Nephron progenitor cell (in vitro differentiated cells): ENCODE measurements at places on chromosomes 12 and 14.

DNA sequence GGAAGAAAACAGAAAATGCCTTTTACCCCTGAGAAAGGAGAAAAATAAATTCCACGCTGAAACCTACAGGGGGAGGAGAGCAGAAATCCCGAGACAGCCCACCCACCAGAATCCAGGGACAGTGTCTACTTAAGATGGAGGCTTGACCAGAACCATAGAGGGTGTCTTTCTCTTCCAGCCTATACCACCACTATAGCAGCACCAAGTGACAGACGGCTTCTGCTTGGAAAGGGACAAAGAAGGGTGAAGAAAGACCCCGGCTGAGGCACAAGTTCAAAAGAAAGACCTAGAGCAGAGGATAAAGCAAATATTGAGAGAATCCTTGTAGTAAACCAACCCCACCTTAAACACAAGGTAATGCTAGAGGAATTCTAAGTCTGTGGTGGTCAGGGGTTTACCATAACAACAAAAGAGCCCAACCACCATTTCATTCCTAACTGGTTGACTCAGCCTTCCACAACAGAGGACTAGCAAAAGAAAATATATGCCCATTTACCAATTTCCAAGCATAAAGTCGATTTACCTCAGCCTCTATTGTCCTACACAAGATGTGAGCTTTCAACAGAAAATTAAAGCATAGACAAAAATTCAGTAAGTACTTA is 105.3 kb upstream of the FOXG1 start:
- DNase-seq = no peak

DNA sequence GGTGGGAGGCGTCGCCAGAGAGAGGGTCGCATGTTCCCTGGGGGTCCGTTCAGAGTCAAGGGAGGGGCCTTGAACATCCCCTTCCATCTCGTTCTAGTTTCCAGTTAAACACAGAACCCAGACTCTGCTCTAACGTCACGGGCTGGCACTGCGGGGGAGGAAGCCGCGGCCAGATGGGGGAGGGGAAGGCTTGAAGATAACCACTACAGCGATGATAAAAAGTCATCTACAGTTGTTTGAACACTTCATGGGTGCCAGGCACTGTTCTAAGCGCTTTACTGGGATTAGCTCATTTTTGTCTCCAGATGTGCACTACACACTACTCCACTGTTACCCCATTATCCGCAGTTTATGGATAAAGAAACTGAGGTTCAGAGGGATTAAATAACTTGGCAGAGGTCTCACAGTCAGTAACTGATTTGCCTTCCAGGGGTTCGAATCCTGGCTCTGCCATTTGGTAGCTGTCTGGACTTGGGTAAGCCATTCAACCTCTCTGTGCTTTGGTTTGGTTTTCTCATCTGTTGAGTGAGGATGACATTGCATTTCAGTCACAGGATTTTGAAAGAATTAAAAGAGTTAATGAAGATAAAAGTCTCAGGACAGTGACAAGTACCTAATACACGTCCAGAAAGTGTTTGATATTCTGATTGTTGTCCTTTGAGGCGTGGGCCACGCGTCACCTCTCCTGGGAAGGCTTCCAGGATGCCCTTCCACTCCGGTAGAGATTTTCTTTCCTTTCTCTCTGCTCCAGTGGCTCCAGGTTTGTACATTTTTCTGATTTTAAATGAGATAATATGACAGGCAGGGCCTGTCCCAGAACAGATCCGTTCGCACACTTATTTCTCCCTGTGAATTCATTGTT is 798 bp upstream of the RASAL1 start:
- no peak for DNase-seq

DNA sequence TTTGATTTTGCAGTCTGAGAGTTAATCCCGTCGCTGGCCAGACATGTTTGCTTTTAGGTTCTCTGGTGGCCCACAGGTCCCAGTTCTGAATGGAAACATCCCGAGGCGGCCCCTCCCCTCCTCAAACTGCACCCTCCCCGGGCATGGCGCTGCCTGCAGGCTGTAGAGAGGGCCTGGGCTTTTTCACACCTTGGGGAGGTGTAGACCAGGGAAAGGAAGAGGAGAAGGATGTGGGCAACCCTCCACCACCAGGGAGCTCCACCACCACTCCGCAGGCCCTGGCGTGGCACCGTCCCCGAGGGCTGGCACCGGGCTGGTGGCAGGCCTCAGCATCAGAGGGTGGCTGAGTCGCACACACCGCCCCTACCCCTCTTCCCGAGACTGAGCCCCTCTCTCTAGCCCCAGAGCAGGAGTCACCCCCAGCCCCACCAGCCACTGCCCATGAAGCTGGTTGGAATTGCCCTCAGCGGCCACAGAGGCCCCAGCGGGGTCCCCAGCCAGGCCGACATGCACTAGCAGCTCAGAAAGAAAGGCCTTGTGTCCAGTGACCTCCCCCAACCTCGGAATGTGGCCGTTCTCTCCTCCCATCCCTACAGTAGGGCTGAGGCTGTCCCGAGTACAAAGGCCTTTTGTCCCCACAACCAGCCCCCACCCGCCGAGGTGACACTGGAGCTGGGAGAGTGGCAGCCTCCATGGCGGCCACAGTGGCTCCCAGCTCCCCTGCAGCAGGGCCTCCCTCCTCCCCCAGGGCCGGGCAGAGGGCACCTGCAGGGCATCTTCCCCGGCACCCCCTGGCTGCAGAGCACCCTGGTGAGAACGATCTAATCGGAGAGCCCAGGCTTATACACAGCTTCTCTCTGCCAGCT is 23.5 kb upstream of the INF2 start:
- peak; percentile 62 for DNase-seq

DNA sequence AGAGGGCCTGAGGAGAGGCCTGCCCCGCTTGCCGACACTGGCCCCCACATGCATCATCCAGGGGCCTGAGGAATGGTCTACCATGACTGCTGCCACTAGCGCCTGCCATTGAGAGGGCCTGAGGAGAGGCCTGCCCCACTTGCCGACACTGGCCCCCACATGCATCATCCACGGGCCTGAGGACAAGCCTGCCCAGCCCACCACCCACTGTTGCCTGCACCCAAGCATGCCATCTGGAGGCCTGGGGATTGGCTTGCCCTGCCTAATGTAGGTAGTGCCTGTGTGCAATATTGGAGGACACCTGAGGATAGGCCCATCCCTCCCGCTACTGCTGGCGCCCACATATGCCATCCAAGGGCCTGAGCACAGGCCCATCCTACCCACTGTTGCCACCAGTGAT is 24.4 kb downstream of the CYP46A1 start:
- no peak for DNase-seq

- DNase-seq = no peak
Observed at GRCh38 chr14:93089521-93090269, 26.0 kb downstream of the ITPK1 start.

DNA sequence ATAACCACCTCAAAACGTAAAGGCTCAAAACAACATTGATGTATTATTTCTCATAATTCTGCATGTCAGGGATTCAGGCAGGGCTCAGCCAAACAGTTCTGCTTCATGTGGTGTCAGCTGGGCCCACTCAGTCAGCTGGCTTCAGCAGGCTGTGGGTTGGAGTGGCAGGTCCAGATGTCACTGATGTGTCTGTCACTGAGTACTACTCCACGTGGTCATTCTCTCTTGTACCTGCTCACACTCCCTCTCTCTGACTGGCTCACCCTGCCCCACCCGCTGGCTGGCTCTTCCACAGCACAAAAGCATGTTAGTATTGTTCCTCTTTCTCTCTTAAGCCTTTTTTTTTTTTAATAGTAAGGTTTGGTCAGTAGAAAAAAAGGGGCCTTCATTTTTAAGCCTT is 182.4 kb downstream of the DICER1 start:
- DNase-seq = no peak

DNA sequence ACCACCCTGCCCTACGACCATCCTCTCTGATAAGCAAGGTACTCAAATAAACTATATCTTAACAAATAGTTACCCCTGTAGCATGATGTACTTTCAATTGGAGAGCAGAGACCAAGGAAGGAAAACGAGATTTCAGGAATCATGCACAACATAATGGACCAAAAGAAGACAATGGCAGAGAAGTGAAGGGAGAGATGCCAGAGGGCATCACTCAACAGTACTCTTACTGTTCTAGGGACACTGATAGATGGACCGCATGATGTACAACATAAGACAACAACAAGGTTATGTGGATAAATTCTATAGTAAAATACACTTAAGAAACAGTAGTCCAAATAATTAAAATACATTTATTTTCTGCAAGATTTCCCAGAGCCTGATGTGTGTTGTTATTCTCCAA is 77.5 kb upstream of the IFNG-AS1 start:
- no peak for DNase-seq

DNA sequence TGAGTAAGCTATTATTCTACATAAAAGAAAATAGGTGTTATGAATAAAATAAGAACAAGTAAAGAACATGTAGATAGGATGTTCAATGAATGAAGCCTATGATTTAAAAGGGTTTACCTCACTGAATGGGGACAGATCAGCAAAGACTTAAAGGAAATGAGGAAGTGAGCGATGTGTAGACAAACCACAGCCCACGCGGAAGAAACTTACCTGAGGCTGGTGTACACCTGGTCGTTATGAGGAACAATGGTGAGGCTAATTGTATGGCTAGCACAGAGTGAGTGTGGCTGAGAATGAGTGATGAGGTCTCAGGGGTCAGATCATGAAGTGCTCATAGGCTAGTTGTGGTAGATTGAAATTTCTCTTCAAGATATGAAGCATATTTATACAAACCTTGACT is 221.7 kb downstream of the ALG10B start:
- no peak for DNase-seq

DNA sequence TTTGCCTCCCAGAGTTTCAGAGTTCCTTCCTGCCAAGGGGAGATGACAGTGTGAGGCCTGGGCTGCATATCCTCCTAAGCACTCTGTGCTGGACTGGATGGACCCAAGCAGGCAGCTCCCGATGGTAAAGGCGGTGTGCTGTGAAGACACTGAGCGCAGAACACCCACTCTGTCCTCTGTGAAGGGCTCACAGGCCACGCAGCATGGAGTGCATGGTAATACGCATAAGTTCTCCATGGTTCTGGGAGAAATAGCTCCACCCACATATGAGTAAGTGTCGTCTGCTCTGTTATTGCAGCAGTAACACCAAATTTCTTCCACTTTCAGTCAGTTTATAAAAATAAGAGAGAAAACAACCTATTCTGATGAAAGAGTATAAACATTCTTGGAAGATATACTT is 55.8 kb downstream of the TMEM30B start:
- DNase-seq = no peak

GRCh38 chr14:21405097-21405496 is 21.3 kb upstream of the SUPT16H start:
- no peak for DNase-seq

GRCh38 chr12:90013409-90013808 is 304.8 kb upstream of the ATP2B1 start:
- DNase-seq = no peak

DNA sequence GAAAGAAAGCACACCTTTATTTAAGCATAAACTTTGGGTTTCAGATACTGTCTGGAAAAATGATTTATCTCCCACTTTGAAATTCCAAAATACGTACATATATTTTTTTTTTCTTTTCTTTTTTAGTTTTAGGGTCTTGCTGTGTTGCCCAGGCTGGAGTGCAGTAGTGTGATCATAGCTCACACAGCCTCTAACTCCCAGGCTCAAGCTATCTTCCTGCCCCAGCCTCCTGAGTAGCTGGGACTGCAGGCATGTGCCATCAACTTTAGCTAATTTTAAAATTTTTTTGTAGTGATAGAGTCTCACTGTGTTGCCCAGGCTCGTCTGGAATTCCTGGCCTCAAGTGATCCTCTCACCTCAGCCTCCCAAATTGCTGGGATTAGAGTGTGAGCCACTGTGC is 45.9 kb upstream of the PAPLN start:
- DNase-seq = no peak

- DNase-seq = no peak
Observed at GRCh38 chr12:102454808-102455760, 25.3 kb downstream of the IGF1 start.

GRCh38 chr12:4026020-4026358 is 152.8 kb upstream of the PARP11 start:
- no peak for DNase-seq

- no peak for DNase-seq
Observed at GRCh38 chr12:42234970-42235369, 3.1 kb downstream of the YAF2 start.
